Dorsolateral prefrontal cortex (tissue), 122 donors: ENCODE measurements at places on chromosomes 16 and 17. TPM values are rescaled to one million over a fixed set of nuclear protein-coding genes. Genes with fewer than 3 reads are reported as not detected.

DNA sequence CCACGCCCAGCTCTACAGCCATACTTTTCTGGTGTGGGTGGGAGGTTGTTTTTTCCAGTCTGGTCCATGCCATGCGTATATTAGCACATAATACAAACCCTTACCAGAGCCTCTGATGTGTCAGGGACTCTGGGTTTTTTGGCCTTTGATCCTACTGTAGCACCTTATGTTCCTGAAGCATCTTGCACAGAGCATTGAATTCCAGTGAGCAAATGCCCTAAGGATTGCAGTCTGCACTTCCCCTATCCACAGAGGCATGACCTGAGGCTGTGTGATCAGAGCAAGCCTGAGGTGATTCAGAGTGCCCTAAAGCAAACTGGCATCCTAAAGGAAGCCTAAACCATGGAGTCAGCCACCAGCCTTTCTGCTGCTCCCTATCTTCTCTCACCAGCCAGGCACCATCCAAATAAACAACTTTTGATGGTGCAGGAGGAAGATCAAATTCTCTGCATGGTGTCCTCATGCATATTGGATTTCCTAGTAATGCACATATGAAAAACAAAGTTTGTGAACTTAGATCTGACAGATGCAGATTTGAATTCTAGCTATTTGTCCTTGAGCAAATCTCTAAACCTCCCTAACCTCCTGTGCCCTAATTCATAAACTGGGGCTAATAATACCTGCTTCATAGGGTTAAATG, 41.2 kb upstream of the HAS3 start:
- no peak for DNase-seq

Gene OR1A1
- total RNA-seq: 0.11 TPM

DNA sequence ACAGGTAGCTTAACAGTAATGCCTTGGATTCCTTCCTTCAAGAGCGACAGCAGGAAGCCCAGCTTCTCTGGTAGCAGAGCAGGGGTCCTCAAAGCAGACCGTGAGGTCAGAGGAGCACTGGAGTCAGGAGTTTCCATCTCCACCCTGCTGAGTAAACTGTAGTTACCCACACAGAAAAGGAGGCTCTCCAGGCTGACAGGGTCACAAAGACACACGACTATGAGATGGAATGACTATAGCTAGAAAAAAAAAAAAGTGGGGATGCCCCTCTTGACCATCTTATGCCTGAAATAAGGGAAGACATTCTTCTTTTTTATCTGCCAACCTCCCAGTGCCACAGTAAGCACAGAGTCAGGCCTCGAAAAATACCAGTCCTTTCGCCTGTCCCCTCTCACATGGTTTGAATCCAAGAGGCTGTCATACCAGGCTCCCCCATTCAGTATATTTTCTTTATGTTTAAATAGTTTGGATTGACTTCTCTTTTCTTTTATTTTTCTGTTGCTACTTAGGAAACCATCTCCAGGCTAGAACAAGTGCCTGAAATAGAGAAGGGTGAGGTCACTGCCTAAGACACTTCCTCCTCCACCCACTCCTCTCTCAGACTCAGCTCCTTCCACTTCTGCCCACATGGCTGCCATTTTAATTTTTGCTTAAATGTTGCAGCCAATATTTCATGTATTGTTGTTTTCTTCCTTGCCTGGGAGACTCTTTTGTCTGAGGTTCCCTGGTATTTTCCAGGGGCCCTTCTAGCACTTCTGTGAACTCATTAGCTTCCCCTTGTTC, 707.4 kb downstream of the MAF start:
- DNase-seq: no peak

- no peak for DNase-seq
Observed at GRCh38 chr17:72397687-72398086, 276.9 kb downstream of the SOX9 start.

- no peak for DNase-seq
Observed at GRCh38 chr17:77722366-77722765, 236.1 kb upstream of the TNRC6C start.

DNA sequence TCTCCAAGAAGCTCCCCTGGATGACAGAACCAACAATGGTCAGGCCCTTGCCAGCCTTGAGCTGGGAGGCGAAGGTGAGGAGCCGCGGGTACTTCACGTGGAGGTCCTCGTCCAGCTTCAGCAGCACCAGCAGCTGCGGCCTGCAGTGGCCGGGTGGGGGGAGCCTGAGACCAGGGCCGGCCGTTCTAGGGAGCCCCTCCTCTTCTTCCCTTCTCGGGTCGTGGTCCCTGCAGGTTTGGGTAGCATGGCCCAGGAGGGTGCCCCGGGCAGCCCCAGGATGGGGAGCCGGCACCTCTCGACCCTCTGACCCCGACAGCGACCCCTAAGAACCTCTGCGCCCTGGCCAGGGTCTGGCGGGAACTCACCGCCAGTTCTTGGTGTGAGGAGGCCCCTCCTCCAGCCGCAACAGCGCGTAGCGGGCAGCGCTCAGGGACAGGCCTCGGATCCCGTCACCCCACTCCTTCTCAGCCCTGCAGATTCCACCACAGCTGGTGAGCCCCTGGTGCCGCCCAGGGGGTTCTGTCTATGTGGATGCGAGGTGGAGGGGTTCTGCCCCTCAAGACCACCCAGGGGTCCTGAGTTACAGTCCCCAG, 3.1 kb upstream of the LCAT start:
- no peak for DNase-seq

Gene LITAFD
- not detected for total RNA-seq

DNA sequence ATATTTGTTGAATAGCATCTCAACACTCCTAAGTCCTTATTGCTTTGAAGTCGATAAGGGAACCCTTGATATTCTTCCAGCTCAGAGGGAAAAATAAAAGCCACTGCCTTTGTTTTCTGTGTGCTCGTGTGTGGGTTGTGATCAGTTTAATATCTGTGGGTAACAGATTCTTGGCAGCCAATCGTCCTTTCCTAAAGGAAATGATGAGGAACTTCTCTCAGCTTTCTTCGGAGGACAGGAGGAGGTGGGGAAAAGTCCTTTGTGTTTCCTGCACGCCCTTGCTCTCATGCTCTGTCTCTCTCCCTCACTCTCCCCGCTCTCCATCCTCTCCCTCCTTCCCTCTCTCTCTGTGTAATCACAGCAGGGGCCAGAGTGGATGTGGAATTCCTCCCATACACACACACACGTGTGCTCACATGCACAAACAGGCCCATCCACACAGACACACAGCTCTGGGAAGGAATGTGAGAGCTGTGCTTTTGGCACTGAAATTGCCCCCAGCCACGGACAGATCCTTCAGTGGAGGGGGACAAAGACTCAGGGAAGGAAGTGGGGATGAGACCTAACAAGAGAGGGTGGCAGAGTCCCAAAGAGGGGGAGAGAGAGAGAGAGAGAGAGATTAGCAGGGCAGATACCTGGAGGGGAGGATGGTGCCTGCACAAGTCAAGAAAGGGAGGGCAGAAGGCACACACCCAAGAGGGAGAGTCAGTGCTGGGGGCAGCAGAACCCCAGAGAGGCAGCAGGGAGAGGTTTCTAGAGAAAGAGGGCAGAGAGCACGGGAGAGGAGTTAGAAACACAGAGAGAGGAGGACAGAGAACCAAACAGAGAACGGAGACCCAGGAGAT, 83.5 kb upstream of the PLCG2 start:
- no peak for DNase-seq

GRCh38 chr17:9108146-9108545, 86.8 kb downstream of the NTN1 start:
- DNase-seq: no peak

- DNase-seq: no peak
Observed at GRCh38 chr17:58527306-58527705, 12.9 kb upstream of the MTMR4 start.

Gene MYO15A
- 22.9 TPM for total RNA-seq

Gene TP53TG3C
- total RNA-seq: not detected

DNA sequence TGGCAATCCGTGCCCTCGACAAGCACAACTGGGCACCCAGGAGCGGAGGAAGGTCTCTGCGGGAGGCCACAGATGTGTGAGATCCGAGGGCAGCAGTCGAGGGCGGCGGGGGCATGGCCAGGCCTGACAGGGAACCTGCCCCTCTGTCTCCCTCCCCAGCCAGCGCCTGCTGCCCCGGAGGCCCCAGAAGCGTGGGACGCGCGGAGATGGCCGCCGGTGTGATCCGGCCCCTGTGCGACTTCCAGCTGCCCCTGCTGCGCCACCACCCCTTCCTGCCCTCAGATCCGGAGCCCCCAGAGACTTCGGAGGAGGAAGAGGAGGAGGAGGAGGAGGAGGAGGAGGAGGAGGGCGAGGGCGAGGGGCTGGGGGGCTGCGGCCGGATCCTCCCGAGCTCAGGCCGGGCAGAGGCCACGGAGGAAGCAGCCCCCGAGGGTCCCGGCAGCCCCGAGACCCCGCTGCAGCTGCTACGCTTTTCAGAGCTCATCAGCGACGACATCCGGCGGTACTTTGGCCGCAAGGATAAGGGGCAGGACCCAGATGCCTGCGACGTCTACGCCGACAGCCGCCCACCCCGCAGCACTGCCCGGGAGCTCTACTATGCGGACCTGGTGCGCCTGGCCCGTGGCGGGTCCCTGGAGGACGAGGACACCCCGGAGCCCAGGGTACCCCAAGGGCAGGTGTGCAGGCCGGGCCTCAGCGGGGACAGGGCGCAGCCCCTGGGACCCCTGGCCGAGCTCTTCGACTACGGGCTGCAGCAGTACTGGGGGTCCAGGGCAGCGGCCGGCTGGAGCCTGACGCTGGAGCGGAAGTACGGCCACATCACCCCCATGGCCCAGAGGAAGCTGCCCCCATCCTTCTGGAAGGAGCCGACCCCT, 1.7 kb downstream of the PERCC1 start:
- no peak for DNase-seq

DNA sequence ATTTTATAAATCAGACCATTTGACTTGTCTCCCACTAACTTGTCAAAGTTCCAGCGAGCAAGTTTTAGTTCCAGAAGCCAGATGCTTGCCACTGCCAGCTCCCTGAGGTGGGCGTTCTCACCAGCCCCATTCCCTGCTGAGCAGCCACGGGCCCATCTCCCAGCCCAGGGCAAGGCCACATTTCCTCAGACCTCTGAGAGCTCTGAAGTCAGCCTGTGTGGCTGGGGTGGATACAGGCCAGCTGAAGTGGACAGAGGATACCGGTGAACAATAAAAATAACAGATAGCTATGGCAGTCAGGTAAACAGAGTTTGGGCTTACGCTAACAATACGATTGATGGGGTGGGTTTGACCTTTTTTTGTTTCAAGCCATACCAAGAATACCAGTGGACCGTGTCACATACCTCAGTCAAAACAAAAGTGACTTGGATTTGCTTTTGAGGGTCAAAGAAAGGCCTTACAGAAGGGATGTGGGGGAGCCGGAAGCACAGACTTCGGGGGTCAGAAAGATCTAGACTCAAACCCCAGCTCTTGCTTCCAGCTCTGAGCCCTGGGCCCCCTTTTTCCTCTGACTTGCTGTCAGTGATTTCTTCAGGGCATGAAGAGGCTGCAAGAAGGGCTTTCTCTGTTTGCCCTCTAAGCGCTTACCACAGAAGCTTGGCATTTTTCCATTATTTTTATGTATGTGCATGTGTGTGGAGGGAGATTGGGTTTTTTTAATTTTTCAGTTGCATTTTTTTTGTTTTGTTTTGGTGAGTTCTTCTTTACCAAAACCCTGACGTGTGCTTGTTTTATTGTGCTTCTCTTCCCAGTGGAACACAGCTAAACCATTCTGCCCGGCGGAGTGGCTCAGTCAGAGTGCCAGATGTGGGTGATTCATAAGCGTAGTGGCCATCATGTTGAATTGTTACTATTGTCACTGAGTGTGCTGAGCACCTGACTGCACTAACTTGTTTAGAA, 109.9 kb downstream of the GNAO1 start:
- no peak for DNase-seq

DNA sequence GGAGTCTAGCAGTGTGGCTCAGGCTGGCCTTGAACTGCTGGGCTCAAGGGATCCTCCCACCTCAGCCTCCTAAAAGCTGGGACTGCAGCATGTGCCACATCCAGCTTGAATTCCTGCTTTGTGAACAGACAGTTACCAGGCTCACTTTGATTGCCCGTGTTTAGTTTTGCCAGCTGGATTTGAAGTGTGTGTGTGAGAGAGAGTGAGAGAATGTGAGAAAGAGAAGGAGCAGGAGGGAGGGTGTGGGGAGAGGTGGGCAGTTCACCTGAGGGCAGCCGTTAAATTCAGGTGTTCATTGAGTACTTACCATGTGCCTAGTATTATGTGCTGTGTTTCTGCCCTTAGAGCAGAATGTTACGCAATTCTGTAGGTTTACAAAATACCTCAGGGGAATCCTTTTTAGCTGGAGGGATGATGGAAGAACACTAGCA, 4.7 kb downstream of the DUSP14 start:
- DNase-seq: no peak

Gene MT4
- not detected for total RNA-seq

GRCh38 chr17:70022175-70022574, 52.9 kb upstream of the KCNJ16 start:
- DNase-seq: no peak

GRCh38 chr17:39604911-39605491, 2.7 kb downstream of the NEUROD2 start:
- no peak for DNase-seq

Gene CMTM1
- 12.9 TPM for total RNA-seq

Gene NHLRC4
- 0.46 TPM for total RNA-seq

- DNase-seq: no peak
Observed at GRCh38 chr16:59848296-59848695, 1114.2 kb upstream of the GOT2 start.

DNA sequence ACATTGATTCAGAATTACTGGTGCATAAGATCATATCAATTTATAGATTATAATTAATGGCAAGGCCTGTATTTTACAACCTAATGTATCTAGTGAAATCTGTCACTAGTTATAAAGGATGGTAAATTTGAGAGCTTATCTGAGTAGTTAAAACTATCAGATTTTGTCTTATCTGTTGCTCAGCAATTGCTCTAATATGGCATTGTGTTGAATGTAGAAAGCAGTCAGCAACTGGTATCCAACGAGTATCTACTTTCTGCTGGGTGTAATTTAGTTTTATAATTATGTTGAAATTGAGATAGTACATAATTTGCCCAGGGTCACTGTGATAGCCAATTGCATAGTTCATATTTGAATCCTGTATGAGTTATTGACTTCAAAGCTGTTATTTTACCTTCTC, 1005.7 kb downstream of the CDH11 start:
- DNase-seq: no peak

- DNase-seq: no peak
Observed at GRCh38 chr17:68835071-68835470, 120.1 kb downstream of the ABCA8 start.

Gene DUS2
- total RNA-seq: 19.2 TPM

Gene CCL17
- total RNA-seq: not detected

DNA sequence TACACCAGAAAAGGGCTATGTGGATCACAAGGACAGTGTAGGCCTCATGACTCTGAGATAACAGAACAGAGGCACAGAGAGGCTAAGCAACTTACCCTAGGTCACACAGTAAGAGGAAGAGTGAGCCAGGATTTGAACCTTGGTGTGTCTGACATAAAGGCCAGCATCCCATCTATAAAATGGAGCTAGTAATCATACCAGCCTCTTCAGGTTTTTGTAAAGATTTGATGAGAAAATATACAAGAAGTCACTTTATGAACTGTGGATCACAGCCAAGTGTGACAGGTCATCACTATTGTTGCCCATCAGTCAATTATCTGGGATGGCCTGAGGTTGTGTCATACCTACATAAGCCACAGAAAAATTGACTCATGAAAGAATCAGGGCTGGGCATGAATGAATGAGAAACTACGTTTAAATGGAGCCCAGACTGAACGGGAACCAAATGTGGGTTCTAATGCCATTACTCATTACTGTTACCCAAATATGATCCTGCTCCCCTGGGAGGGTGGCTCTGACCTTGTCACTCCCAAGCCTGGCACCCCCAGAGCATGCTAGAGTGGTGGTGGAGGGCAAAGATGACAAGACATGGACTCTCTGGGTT, 21.0 kb downstream of the FBXO39 start:
- DNase-seq: no peak
